ENCODE measurements at places on chromosomes 5 and 9. TPM values are rescaled to one million over a fixed set of nuclear protein-coding genes. Genes with fewer than 3 reads are reported as not detected.

Gene SPINK7
- polyA plus RNA-seq = not detected

Gene FRRS1L
- polyA plus RNA-seq = 4.4 TPM

Gene CYLC2
- not detected for polyA plus RNA-seq

Gene ZNF879
- 9.8 TPM for polyA plus RNA-seq

Gene GMCL2
- polyA plus RNA-seq = not detected

Gene MCTP1
- polyA plus RNA-seq = 5.6 TPM

Gene CTSV
- polyA plus RNA-seq = 24.0 TPM

Gene FBLL1
- 0.44 TPM for polyA plus RNA-seq

DNA sequence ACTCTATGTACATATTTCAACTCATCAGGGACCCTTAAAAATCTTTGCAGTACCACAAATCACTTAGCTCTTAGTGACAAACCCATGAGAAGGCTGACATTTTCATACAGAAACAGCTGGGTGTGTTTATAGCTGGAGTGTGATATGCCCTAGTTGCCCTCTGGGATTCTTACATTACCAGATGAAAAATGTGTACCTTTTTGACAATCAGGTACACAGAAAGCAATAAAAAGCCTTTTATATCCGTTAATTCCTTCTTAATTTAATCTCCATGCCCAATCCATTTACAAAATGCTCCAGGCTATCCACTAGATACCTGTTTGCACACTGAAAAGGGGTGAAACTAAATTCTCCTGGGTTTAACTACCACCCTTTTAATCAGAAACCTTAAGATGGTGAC is 222.9 kb downstream of the KIAA0825 start:
- no peak for DNase-seq

DNA sequence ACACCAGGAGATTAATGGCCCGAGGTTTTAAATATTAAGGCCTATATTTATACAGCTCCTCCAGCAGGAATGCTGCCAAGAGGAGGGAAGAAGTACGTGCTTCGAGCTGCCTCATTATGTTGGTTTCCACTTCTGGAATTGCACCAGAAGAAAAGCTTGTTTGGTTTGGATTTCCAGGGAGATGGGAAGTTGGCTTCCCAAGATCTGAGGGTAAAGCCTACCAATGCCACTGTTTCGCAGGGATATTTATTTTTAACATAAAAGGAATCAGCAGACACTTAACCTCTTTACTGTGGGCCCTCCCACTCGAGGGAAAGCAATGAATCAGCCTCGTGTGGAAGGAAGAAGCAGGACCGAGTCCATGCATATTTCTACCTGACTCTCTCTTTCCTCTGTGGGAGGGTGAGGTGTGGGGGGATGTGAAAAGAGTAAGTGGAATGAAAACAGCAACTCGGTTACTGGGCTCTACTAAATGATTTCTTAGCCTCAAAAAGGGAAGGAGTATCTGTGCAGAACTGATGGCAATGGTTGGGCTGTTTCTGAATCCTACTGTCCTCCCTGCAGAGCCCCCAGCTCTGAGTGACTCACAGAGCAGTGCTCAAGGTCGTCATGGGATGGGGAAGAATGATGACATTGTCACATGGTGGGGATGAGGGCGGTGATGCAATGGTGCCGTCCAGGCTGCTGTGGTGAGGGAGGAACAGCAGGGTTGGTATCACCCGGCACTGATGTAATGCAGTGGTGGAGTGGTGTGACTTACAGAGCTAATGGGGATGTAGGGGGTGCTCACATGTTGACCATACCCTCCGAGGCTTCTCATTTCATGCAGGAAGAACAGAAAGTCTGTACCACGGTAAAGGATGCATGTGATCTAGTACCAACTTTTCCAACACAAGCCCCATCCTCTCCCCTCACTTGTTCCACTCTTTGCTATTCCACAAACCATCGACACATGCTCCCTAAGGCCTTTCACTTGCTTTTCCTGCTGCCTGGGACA is 215.0 kb upstream of the PANK3 start:
- no peak for DNase-seq

DNA sequence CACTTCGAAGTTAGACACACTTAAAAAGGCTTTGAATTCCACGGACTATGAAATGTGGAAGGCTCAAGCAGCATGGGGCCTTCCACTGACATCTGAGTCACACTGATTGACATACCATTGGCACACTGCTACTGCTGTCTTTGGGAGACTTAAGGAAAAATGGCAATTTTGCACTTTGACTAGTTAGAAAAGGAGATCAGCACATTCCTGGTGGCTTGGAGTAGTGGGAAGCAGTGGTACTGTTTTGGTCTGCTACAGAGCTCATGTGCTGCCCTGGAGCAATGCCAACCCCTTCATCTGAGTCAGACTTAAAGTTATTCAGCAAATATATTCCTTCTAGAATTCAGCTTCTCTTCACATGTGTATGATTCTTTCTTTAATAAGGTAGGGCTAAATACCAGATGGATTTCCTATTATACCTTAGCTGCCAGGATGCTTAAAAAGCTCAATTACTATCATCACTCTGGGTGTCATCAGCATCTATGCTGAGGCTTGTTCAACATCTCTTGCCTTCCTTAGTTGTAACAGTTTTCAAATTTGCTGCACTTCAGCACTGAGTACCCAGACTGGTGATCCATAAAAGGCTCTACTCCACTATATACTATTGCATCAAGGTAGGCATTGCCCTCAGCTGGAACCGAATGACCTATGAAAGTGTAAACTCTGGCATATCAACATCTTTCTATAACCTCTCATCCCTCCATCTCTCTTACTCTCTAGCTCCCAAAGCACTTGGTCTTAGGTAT is 42.3 kb upstream of the MOCS2 start:
- DNase-seq = no peak

- no peak for DNase-seq
Observed at GRCh38 chr5:609506-609905, 2.6 kb upstream of the CEP72 start.

GRCh38 chr5:109347252-109347888 is 62.4 kb downstream of the PJA2 start:
- DNase-seq = no peak

GRCh38 chr9:81595887-81596543 is 93.3 kb downstream of the TLE1 start:
- DNase-seq = no peak

DNA sequence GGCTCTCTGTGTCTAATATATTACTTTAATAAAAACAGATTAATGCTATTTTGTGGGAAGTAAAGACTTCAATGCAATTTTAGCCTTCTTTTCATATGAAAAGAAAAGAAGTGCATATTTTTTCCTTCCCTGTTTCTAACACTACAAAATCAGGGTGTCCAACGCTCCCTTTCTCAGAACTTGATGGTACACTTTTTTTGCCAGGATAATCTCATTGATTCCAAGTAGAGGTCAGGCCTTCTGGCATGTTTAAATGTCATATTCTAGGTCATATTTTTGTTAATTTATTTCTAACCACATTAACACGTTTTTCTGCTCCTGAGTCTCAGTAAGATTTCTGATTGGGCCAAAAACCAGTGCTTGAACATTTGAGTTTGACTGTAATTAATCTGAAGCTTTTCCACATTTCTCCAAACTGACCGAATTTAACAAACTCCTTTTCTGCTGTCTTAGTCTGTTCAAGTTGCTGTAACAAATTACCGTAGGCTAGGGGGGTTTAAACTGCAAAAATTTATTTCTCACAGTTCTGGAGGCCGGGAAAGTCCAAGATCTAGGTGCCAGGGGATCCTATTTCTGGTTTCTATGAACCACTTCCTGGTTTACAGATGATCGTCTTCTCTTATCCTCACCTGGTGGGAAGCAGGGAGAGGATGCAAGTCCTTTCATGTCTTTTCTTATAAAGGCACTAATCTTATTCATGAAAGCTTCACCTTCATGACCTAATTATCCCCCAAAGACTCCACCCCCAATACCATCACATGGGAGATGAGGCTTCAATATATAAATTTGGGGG is 63.2 kb upstream of the ELL2 start:
- no peak for DNase-seq

GRCh38 chr9:14094491-14094890 is 219.4 kb downstream of the NFIB start:
- DNase-seq = no peak

- no peak for DNase-seq
Observed at GRCh38 chr9:113807173-113808061, 68.7 kb upstream of the ZNF618 start.

GRCh38 chr5:148374690-148375360 is 8.9 kb upstream of the FBXO38 start:
- peak; percentile 12 for DNase-seq

DNA sequence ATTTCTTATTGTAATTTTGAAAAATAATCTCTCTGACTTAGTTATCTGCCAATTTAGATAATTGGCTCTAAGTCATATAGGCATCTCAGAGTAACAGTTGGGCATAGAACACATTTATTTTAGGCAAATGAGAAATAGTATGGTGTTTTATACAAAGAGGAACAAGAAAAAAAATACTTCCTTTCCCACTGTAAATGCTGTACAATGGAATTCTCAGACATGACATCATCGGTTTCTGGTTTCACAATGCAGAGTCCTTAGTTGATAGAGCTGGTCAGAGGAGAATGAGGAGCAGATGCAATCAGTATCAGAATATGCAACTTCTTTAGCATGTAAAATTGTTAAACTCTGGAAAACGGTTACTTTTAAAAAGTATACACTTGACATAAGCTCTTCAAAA is 49.4 kb downstream of the PLK2 start:
- DNase-seq = no peak

DNA sequence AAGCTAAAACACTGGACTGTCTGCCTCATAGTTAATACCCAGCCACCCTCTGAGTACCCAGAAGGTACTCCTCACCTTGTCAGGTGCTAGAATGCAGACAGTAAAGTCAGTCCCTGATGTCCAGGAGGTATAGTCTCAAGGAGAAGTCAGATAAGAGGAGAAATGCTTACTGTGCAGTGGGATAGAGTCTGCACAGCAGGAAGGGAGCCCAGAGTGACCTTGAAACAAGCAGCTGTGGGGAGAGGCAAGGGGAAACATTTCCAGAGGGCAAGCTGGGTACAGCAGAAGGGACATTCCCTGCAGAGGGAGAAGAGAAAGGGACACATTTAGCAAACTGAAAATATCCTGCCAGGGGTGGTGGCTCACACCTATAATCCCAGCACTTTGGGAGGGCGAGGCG is 122.7 kb downstream of the GCNT1 start:
- DNase-seq = no peak

DNA sequence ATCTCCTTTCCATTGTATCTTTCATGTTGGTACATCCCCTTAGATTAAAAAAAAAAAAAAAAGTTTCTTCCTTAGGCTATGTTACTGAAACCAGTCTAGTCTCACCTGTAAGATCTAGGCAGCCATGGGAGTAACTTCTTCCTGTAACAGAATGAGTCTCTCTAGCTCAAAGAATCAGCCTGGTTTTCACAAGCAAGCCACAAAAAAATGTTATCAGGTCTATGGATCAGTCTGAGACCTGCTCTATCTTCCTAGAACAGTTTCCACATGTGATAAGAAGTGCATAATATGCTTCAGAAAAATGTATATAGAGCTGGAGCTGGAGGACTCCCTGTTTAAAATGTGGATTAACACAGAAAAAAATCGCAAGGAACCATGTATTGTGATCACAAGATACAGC is 53.8 kb downstream of the ARRDC3 start:
- no peak for DNase-seq

- no peak for DNase-seq
Observed at GRCh38 chr9:71683598-71684235, 84.6 kb downstream of the CEMIP2 start.

DNA sequence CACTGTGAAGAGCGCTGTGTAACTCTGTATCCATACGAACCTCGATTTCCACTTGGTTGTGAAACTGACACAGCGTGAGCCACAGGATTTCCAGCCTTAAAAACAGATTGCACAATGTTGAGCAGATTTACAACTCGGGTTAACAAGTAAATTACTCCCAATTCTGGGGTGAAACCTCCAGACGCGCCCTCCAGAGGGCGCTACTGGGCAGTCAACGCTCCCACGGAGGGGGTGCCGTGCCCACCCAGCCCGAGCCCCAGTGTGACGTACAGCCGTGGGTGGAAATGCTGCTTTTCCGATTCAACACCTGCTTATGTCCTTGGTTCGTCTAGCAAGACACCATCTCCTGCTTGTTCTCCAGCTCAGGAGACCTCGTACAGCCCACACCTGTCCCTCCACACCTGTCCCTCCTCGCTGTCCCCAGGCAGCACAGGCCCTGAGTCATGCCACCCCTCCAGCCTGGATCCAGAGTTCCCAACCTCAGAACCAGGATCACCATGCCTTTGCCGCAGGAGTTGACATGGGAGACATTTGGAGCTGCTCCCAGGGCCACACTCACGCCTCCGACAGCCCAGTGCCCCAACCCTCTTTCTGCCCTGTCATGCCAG is 34.4 kb upstream of the SLC6A3 start:
- peak; percentile 7 for DNase-seq

GRCh38 chr9:89532478-89532877 is 34.6 kb upstream of the SEMA4D start:
- DNase-seq = no peak

- DNase-seq = no peak
Observed at GRCh38 chr9:127311239-127311741, 46.7 kb downstream of the GARNL3 start.

- DNase-seq = no peak
Observed at GRCh38 chr5:39255406-39255805, 36.0 kb upstream of the FYB1 start.

DNA sequence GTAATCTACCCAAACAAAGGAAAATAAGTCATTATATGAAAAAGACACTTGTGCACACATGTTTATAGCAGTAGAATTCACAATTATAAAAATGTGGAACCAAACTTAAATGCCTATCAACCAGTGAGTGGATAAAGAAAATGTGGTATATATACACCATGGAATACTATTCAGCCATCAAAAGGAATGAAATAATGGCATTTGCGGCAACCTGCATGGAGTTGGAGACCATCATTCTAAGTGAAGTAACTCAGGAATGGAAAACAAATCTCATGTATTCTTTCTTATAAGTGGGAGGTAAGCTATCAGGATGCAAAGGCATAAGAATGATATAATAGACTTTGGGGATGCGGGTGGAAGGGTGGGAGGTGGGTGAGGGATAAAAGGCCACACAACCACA is 34.6 kb downstream of the SLC12A2 start:
- no peak for DNase-seq

DNA sequence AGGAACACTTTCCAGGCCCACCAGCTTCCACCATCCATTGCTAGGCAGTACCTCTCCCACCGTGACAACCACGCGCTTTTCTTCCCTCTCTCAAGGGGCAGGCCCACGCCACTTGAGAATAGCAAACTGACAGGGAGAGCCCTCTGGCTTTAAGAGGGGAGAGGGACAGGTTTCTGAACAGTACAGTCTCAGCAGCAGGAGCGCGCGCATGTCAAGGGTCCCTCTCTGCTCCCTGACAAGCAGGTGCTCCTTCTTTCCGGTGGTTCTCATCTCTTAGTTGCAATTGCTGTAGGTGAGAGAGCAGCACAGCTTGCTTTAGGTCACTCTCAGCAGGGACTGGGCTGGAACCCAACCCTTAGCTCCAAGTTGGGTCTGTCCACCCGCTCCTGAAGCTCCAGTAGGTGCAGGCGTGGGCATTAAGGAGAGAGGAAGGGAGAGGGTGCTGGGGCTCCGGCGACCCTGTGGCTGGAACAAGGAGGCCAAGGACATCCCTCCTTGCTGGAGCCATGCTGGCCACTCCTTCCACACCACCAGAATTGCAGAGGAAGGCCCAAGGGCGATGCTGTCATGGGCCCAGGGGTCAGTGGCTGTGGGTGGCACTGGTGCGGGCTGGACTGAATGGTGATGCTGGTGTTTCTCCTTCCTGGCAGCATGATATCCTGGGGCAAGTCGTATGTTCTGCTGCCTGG is 9.0 kb upstream of the PHF2 start:
- no peak for DNase-seq
